ENCODE measurements at places on chromosomes 12 and 14.

DNA sequence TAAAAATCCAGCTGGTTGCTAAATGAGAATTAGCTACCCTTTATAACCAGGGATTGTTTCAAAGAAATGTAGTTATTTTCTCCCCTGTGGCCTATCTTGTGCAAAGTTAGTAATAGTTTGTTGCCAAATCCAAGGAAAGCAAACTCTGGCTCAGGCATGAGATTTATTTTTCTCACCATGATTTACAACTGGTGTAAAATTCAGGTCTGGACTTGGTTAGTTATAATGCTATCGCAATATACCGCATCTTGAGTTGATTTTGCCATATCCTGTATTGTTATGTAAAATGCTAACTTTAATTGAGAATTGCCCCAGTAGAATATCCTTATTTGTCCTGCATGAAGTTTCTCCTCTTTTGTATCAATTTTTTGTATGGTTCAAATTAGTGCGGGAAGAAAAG is 135.5 kb downstream of the CRADD start:
- DNase-seq = no peak

- DNase-seq = no peak
Measured at GRCh38 chr12:89212339-89212771, 139.9 kb downstream of the DUSP6 start.

GRCh38 chr12:59010941-59011340 is 90.6 kb upstream of the LRIG3 start:
- DNase-seq = no peak

DNA sequence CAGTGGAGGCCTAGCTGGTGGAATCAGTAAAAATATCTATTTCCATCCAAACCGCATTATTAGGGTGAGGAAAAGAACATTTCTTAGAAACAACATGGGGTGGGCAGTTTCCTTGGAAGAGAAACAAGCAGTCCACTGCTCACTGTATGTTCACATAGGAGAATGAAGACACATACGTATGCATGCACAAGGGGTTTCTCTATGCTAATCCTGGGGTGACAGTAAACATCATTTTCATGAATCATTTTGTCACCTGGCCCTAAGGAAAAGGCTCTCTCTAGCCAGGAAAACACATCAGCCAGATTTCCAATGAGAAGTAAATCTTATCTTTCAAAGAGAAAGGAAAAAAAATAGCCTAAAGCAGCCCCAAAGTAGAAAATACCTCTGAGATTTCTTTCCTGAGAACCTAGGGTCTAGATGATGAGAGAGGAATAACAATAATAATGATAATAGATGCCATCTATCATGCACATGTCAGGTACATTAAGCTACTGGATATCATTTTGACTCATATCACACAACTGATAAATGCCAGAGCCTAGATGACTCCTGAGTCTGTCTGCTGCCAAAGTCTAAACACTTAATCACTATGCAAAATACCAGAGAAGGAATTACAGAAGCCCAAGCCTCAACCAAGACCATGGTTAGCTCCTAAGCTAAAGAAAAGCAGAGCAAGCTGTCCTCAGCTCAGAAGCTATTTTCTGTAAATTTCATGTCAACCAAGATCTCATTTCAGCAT is 520.5 kb upstream of the TMPO start:
- no peak for DNase-seq

- no peak for DNase-seq
Measured at GRCh38 chr12:25069224-25069623, 120.3 kb upstream of the BCAT1 start.
